Right ventricle myocardium inferior (tissue), 1 donor: ENCODE measurements at places on chromosomes 5 and 9. TPM values are rescaled to one million over a fixed set of nuclear protein-coding genes. Genes with fewer than 3 reads are reported as not detected.

DNA sequence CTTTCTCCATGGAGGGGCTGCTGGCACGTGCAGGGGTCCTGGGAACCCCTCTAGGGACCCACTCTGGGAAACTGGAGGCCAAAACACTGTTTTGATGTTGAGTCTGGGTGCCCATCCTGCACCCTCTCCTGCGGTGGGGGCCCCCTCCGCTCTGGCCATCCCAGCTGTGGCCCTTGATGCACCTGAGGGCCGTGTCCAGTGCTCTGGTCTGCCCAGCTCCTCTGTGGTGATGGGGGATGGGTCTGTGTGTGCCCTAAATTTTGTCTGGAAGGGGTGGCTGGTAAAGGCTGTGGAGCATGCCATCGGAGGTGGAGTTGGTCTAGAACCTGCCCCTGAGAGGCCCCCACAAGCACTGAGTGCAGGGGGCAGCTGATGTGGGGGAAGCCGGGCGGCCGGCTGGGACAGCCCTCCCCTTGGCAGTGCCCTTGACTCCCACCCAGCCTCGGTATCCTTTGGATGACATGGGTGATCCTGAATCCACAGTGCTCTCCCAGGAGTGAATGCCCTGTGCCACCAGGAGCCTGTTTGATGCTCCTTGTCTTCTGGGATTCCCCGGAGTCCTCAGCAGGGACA is 26.3 kb downstream of the AHRR start:
- DNase-seq, result no peak

DNA sequence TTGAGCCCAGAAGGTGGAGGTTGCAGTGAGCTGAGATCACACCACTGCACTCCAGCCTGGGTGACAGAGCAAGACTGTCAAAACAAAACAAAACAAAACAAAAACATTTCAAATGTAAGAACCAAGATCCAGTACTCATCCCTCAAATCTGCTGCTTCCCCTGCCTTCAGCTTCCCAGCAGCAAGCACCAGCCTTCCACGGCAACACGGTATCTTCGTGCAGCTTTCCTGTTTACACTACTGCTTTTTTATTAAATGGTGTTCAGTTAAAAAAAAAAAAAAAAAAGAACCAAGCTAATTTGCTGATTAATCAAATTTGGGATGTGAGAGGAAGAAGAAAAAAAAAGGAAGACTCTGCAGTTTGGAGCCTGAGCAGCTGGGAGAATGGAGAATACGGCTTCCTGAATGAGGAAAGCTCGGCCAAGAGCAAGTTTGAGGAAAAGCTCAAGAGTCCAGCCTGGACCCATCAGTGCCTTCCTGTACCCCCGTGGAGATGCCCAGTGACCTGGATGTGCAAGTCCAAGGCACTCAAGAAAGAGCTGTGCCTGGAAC is 28.0 kb upstream of the SLC2A8 start:
- DNase-seq, result no peak

Gene PPP3R2
- not detected for total RNA-seq

DNA sequence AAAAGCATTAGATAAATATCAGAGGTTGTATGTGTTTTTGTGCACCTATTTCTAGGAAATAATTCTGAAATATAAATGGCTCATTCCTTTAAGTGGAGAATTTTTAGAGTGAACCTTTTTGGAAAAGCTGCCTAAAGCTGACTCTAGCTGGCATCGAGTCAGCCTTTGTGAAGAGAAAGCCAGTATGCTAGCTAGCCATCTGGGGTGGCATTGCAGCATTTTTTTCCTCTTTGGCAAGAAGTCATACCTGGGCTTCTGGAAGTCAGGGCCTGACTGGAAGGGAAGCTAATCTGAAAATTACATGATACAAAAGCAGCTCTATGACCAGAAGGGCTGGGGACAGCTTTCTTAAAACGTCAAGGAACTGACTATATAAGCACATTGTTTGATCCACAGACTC is 19.7 kb downstream of the ANP32B start:
- DNase-seq, result no peak

GRCh38 chr9:98009437-98009836 is 26.3 kb downstream of the ANP32B start:
- DNase-seq, result no peak

DNA sequence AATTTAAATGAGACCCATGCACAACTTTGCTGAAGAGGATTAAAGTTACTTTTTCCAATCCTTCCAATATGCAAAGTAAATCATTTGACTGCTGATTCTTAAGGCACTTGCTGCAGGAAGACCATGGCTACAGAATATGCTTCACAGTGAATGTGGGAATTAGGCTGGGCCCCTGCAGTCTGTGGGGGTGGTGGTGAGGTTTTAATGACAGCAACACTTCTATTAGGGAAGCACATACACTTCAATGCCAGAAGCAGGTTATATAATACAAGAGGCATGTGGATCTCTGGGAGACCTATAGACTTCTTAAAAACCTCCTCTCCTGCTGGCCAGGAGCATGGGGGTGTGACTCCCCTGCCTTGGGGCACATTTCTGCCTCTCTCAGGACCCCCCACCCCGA is 124.5 kb upstream of the KLF9 start:
- no peak for DNase-seq

DNA sequence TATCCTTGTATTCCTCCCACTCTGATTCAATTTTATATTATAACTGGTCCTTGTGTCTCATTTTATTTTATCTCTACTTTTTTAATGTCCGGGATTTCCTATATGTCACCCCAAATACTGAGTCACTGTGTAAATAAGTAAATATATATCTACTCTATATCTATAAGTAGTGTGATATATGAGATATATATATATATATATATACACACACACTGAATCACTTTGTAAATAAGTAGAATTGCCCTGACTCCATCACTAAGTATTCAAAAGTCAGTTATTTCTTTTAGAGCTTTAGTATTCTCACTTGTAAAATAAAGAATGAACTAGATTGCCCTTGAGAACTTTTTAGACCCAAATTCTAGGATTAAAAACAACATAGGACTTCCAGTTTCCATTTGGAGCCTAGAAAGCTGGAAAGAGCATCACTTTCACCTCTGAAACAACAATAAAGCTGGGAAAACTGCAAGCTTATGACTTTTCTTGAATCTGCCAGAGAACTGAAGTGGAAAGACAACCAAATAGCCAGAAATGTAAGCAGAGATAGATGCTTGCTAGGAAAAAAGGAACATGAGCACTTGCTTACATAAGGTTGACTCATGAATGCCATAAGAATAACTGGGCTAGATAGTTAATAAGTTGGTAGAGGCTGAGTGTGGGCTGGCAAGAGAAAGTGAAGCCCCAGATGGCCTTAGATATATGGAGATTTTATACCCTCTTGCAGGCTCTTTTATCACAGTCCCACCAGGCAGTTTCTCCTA is 171.1 kb upstream of the TLX3 start:
- no peak for DNase-seq

DNA sequence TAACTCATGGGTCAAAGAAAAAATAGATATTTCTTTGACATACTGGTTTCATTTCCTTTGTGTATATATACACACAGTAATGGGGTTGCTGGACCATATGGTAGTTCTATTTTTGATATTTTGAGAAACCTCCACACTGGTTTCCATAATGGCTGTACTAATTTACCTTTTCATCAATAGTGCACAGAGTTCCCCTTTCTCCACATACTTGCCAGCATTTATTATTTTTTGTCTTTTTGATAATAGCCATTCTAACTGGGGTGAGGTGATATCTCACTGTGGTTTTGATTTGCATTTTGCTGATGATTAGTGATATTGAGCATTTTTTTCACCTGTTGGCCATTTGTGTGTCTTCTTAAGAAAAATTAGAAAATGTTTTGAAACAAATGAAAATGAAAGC is 78.4 kb upstream of the CKMT2 start:
- DNase-seq, result no peak

GRCh38 chr9:134265078-134265477 is 61.2 kb upstream of the RXRA start:
- DNase-seq, result no peak

DNA sequence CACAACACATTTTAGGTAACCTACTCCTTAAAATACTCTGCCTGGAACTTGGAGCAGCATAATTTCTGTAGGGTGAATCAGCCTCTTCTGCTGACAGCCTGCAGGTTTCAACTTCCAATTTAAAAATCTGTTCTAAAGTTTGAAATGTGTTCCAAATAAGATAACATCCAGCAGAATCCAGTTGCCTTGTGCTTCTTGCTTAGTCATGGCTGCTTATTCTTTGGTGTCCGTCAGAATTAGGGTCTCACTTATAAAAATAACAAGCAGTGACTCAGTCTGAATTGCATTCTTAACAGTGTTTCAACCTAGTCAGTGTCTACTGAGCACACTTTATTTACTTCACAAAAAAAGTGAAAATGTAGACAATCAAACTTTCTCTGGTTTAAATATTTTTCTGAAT is 3.7 kb downstream of the CDH6 start:
- no peak for DNase-seq

- no peak for DNase-seq
Measured at GRCh38 chr9:78386348-78386747, 89.4 kb downstream of the PSAT1 start.

Gene CACNA1B
- total RNA-seq, result 0.41 TPM

- no peak for DNase-seq
Measured at GRCh38 chr9:126125577-126125976, 201.1 kb upstream of the MVB12B start.

DNA sequence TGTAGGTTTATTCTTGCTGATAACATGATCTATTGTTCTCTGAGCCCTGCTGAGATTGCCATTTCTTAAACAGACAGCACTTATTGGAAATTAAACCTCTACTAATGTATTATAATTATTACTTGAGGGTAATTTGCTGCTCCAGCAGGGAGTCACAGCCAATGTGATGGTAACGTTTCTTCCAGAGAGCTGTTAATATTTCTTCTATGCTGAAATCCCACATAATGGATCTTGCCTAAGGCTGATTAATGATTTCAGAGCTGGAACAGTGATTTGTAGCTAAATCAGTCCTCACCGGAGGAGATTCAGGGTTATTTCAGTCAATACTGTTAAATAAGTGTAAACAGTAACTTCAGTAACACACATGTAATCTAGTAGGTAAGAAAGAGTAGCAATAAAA is 170.1 kb downstream of the CDH12 start:
- DNase-seq, result no peak

Gene PCDHB2
- total RNA-seq, result 1.7 TPM

Gene SAP30L
- total RNA-seq, result 39.2 TPM

Gene PCA3
- total RNA-seq, result not detected

Gene ASS1
- 84.8 TPM for total RNA-seq

- DNase-seq, result no peak
Measured at GRCh38 chr5:73719632-73720031, 93.6 kb downstream of the ARHGEF28 start.

Gene TEK
- total RNA-seq, result 21.1 TPM

DNA sequence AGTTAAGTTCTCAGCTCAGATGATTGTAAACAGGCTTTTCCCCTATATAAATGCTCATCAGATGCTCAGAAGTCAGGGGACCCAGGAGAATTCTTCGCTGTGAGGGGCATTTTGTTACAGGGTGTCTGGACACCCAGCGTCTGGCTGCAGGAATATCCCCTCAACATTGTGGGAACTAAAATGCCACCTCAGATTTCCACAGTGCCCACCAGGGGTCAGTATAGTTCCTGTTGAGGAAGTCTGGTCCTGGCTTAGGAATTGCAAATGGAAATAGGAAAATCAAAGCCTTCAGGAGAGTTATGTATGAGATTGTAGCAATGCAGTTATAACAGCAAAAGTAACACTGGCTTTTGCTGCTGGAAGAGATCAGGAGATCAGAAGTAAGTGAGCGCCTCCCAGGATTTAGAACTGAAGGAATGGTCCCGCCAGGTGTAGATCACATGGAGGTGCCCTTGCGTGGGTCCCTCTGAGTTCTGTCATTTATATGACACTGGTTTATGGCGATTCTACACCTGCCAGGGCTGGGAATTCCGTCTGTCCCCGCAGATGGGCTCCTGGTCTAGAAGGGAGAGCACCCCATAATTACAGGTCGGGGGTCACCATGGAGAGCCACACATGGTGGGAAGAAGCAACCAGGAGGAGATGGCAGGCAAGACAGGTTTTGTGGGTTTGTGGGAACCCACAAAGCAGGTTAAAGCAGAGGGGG is 47.1 kb upstream of the CTSL start:
- no peak for DNase-seq

DNA sequence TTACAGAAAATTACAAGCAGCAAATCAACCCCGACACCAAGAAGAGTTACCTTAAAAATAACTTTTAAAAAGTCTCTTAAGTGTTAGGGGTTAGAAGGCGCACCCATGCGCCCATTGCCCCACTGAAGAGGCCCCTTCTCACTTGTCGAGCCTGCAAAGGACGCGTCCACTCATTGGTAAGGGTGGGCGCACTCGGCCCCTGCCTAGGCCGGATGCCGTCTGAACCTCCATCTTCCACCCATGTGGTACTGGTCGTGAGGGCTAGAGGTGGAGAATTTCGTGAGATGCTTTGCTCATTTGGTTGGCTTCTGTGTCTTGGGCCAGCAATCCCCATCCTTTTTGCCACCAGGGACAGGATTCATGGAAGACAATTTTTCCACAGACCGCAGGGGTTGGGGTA is 27.5 kb upstream of the LRRC14B start:
- no peak for DNase-seq

Gene ROR2
- total RNA-seq, result 0.92 TPM

GRCh38 chr5:78387468-78388153 is 27.2 kb downstream of the SCAMP1 start:
- no peak for DNase-seq

DNA sequence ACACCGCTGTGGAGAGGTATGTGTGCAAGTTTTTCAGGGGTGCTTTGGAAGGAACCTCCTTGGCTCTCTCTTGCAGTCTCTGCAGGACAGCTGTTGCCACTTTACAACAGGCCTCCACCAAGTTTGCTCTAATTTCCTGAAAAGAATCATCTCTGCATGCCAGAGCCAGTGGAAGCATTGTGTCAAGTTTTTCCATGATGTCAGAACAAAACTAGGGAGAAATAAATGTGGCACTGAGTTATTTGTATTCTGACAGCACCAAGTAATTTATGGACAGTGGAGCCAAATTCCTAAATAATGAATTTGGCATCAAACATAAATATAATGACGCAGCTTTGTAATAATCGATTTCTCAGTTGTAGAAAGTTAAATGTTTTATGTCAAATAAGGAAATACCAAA is 146.9 kb downstream of the KIAA0825 start:
- DNase-seq, result no peak

Gene SH2D3C
- 21.3 TPM for total RNA-seq

- DNase-seq, result no peak
Measured at GRCh38 chr5:151617841-151618710, 26.9 kb upstream of the FAT2 start.

GRCh38 chr9:5438301-5439162 is 807 bp upstream of the PLGRKT start:
- no peak for DNase-seq

Gene ADRB2
- 5.5 TPM for total RNA-seq

DNA sequence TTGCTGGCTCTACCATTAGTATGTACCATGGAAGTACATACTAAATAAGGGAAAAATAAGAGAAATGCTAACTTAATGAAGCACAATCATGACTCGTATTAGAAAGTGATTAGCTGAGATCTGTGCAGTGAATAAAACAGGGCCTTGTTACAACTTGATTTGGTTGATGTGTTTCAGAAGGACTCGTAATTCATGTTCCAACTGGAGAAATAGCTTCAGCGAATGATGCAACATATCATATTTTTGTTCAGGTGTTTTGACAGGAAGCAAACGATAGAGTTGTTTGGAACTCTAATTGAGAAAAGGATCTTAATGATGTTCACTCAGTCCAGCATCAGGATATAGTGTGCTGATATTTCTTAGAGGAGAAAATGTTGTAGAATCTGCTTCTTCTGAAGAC is 474.6 kb upstream of the WWC1 start:
- DNase-seq, result no peak

- no peak for DNase-seq
Measured at GRCh38 chr5:179416114-179416822, 71.0 kb upstream of the ADAMTS2 start.

Gene ADAMTS16
- total RNA-seq, result not detected

Gene ZNF483
- 4.2 TPM for total RNA-seq
